ENCODE measurements at places on chromosomes 3 and 15. TPM values are rescaled to one million over a fixed set of nuclear protein-coding genes. Genes with fewer than 3 reads are reported as not detected.
A peak's percentile ranks its signal among the peaks of the same experiment; 100 is the strongest.

The LTF gene
- 1.4 TPM for polyA plus RNA-seq

The LRRN1 gene
- polyA plus RNA-seq, result 58.2 TPM

The CXCR6 gene
- 0.62 TPM for polyA plus RNA-seq

The COL6A5 gene
- polyA plus RNA-seq, result 0.14 TPM

The ISLR gene
- polyA plus RNA-seq, result 472 TPM

The DLL4 gene
- 16.0 TPM for polyA plus RNA-seq

The SECISBP2L gene
- 34.0 TPM for polyA plus RNA-seq

The IL17RB gene
- 5.1 TPM for polyA plus RNA-seq

The TCAIM gene
- polyA plus RNA-seq, result 25.3 TPM

The TMEM212 gene
- 0.36 TPM for polyA plus RNA-seq

The IL16 gene
- polyA plus RNA-seq, result 5.5 TPM

The TGM4 gene
- not detected for polyA plus RNA-seq

The ADGRG7 gene
- polyA plus RNA-seq, result not detected

- no peak for DNase-seq
Measured at GRCh38 chr3:153980252-153980590, 141.0 kb upstream of the ARHGEF26 start.

DNA sequence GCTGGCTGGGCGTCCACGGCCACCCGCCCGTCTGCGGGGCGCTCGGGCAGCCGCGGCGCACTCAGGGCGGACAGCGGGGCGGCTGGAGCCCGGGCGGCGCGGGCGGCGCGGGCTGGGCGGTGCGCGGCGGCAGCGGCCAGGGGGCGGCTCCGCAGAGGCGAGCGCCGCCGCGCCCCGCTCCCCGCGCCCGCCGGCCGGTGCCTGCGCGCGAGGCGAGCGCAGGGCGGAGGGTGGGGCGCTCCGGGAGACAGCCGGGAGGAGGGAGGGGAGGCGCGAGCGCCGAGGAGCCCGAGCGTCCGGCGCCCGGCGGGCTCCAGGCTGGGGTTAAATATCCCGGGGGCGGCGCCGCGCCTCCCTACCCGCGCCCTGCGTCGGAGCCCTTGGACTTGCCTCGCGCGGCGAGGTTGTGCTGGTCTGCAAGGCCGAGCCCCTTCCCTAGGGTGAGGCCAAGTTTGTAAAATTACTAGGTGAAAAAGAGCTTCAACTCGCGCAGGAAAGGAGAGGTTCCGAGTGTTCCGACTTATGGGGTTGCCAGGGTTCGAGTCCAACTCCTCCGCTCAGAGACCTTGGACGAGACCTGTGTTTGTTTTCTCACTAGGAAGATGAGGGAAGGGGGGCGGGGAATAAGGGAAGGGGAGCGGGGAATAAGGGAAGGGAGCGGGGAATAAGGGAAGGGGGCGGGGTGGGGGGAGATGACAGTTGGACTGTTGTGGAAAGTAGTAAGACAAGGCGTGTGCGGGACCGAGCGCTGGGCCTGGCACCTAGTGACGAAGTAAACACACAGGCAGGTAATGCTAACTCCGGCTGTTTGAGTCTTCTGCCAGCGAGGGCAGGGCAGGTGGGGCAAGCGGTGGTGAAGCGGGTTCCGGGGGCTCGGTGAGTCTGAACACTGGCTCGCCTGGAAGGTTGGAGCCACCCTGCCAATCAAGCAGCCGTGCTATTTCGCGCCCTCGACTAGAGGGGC lies at the start of gene TNFAIP8L3:
TSS of gene TNFAIP8L3 (minus strand) at position 301 of the 964 bp plus-strand sequence. CDS start 311 bp downstream, outside the sequence.
- DNase-seq, result no peak

DNA sequence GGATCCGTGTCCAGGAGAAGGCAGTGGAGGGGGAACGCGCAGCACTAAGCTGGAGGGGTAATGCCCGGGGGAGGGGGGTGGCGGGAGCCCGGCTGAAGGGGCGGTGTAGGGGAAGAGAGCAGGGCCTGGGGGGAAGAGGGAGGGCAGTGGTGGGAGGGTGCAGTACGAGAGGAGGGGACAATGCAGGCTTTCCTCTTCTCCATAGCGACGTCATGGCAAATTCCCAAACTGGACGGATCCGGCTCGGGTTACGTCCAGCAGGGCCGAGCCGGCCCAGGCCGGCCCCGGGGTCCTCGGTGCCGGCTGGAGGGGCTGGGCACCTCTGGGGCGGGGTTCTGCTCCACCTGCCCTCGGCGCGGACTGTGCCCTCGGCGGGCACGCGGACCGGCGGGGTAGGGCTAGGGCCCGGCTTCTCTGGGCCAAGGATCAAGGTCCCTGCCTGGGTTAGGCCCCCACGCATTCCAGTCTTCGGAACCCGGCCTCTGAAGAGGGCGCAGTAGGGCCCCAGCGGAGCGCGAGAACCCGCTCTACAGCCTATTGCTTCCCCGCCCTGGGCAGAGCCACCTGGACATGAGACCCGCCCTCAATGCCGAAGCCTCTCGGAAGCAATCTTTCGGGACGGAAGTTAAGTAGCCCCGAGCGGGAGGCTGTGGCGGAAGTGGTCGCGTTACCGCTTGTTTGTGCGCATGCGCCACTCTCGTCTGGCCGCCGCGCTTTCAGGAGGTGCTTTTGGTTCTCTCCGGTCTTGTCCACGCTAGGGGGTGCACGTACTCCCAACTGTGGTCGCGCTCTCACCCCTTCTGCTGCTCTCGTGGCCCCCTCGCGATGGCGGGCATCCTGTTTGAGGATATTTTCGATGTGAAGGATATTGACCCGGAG lies 1.4 kb downstream of the POLR2H start:
- DNase-seq, result peak; percentile 97

DNA sequence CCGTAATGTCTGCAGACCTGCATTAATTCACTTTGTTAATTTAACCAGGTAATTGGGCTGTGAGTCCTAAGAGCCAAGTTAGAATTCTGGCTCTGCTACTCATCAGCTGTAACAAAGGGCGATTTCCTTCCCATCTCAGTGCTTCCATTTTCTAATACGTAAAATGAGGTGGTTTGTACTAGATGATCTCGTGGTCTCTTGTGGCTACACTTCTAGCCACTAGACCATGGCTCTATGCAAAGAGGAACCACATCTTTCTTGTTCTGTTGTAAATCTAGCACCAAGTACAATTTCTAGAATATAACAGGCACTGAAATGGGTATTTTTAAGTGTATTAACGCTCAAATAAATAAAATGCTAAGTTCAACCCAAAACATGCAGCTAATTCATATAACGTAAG lies 174.4 kb upstream of the THBS1 start:
- DNase-seq, result no peak

GRCh38 chr3:125618851-125619250 lies 23.6 kb upstream of the OSBPL11 start:
- no peak for DNase-seq

- no peak for DNase-seq
Measured at GRCh38 chr15:74024687-74025086, 30.2 kb downstream of the PML start.

DNA sequence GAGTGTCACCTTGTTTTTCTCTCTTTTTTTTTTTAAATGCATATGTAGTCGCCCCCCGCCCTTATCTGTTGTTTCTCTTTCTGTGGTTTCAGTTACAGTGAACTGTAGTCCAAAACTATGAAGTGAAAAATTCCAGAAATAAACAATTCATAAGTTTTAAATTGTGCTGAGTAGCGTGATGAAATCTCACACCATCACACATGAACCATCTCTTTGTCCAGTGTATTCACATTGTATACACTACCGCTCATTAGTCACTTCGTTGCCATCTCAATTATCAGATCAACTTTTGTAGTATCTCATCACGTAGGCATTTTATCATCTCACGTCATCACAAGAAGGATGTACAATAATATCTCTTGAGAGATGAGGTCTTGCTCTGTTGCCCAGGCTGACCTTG lies 62.5 kb upstream of the MLF1 start:
- no peak for DNase-seq

DNA sequence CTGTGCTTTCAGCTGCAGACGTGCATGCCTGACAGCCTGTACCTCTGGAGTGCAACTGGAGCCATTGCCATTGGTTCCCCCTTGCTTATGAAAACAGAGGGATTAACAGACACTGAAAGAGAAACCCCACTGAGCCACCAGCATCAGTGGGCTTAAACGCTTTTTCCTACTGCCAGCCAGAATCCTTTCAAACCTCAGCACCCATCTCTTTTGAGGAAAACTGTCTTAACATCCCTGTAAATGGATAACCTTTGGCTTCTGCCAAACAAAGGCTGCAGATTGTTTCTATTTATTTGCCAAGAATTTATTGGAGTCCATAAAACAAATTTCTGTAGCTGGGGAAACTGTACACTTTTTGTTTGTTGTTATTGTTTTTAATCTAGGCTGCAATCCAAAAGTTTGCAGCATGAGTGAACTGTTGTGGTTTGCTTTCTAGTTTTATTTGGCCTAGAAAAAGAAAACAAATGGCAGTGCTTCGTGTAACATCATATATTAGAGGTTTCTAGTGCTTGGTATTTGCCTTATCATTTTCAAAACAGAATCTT lies 369.2 kb upstream of the IL12A start:
- peak; percentile 9 for DNase-seq

- DNase-seq, result no peak
Measured at GRCh38 chr3:181311186-181311585, 321.6 kb upstream of the DNAJC19 start.

GRCh38 chr15:90009301-90010022 lies 8.3 kb downstream of the ZNF710 start:
- no peak for DNase-seq

DNA sequence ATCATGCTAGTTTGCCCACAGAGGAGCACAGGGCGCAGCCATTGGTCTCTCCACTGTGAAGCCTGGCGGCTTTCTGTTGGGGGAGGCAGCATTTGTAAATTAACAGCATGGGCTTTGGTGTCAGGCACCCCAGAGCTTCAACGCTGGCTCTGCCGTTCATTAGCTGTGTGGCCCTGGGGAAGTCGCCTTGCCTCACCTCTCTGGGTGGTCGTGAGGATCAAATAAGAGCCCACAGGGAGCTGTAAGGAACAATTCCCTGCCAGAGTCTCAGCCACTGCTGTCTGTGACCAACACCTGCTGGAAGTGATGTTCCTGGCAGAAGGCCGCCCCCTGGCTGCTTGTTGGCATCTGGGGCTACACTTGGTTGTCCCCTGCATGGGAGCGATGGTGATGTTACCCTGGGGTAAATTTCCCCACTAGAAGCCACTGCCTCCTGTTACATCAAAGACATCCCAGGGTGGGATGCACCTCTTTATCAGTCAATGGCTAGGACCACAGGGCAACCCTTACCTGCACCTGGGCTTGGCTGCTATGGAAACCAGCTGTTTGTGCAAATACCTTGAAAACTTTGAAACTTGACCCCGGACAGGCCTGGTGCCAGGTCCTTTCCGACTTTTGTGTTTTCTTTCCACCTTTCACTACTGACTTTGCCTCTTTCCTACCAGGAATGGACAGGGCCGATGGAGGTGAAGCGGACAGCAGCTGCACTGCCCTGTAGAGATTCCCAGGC lies 36.9 kb downstream of the DNASE1L3 start:
- DNase-seq, result no peak

GRCh38 chr15:46682969-46683791 lies 1034.1 kb upstream of the SEMA6D start:
- no peak for DNase-seq

- no peak for DNase-seq
Measured at GRCh38 chr3:124935264-124935663, 713 bp upstream of the MUC13 start.

DNA sequence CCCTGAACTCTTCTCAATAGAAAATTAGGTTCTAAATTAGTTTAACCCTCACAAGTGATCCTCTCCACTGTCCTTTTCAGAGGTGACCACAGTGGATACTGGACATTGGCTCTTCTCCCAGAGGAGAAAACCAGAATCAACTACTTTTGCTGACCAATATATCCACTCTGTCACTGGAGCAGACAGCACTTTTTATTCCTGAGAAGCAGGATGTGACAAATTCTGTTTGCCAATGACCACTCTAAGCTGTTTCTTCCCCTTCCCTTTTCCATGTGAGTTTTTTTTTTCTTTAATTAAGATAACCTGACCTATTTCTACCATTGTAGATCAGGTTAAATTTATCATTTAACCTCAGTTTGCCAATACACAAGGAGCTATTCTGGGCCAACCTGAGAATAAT lies 79.7 kb upstream of the ZNF280D start:
- no peak for DNase-seq

GRCh38 chr15:39599871-39600270 lies 19.0 kb downstream of the THBS1 start:
- no peak for DNase-seq

GRCh38 chr15:81939604-81940440 lies 106.0 kb downstream of the MEX3B start:
- no peak for DNase-seq

DNA sequence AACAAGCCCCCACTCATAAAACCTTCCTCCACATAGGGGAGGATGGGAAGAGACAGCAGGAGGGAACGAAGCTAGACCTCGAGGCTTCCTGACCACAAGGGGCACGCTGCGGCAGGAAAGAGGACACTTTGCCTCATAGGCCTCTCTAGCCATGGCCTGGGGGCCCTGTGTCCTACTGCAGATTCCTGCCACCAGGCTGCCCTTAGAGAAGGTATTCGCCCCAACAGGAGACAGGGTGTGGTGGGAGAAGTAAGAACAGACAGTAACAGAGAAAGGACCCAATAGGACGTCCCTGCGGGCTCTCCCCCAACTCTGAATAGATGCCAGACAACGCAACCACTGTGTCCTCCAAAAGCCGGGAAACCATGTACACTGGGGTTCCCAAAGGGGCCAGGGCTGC lies 36.8 kb downstream of the ADCY5 start:
- DNase-seq, result no peak

DNA sequence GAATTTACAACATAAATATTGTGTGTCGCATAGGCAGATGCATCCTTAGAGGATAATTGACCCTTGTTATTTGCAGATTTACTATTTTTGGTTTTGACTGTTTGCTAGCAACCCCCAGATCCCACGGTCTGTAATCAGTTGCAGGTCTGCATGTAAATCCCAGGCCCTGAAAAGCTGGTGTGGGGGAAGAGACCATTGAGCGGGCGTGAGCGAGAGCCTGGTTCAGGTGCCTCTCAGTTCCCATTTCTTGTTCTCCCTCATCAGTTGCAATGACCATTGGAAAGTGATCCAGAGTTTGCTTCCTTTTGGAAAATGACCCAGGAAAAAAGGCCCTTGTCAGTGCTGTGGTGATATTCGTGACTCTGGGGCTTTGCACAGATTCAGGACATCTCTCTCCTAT lies 238.9 kb downstream of the UACA start:
- DNase-seq, result no peak

DNA sequence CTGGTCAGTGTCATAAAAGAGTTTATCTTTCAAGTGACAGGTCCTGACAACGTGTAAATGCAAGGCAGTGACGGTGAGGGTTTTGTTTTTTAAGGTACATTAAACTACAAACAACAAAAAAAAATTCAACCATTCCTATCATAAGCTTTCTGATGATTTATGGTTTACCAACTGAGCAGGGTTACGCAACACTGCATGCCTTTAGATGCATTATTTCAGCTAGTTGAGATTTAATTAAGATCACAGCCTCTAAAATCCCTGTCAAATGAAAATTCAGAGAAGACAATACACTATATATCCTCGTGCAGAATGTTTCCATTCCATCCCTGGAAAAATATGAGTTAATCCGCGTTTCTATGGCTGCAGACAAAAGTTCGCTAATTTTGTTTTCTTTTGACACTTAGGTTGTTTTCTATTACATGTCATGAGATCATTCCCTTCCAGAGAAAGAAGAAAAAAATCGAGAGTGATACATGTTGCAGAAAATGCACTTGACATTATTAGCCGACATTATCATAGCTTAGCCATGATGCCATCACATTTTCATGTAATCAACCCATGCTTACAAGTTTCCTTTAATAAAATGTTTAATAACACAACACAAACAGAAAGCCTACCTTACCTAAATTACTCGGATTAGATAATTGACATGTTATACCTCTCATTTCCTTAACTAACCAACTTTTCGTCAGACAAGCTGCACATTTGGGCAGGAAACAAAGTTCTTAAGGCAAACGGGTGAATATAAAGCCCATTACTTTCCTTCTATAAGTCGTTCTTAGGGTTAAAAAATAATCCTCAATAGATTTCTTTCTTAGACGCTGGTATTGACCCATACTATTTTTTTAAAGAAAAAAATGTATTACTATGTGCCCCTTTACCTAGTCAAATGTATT lies 521.2 kb downstream of the FOXP1 start:
- no peak for DNase-seq

All from muscle of arm (tissue), 14 donors.